ENCODE measurements at places on chromosomes 3 and 15. TPM values are rescaled to one million over a fixed set of nuclear protein-coding genes. Genes with fewer than 3 reads are reported as not detected.

- DNase-seq, result no peak
These were observed 209.0 kb downstream of the ARRDC4 start for GRCh38 chr15:98169551-98169950.

DNA sequence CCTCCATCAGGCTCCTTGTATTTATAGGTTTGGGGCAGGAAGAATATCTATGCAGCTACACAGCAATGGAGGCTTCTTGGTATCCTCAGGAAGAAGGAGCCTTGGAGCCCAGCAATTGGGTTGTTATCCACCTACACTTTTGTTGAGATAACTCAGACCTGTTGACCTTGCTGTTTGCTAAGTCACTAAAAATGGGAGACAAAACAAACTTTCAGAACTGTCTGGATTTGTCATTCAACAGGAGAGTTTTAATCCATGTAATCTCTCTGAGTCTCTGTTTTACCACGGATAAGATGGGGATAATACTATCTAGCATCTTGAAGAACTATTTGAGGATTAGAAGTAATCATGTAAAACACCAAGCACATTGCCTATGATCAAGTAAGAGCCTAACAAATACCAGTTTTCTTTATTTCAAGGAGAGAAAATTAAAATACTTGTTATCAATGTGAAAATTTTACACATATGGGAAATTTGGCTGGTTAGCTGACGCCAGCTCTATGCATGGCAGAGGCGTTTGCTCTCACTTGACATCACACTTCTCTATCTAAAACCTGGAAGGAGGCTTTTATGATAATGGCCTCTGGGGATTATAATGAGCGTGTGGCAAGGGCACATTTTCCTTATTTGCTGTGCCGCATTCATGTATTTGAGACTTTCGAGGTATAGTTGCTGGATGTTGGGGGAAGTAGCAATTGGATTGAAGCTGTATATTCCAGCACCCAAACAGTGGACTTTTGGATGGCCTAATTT is 215.6 kb downstream of the PDCD6IP start:
- DNase-seq, result no peak

DNA sequence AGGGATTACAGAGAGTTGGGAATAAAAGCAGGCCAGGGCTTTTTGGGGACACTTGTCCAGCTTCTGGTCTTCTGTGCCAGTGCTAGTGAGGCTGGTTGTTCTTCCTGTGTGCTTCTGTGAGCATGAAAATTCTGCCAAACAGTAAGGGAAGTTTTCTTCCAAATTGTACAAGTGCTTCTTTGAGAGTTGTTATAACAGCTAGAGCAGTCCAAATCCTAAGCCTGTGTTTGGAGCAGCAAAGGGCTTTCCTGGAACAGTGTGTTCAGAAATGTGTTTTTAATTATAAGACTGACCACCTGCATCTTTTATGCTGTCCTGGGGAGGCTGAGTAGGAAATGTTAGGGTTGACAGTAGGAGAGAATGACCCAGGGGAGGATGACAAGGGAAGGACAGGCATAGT is 223.0 kb upstream of the P2RY1 start:
- no peak for DNase-seq

- DNase-seq, result no peak
These were observed 911 bp downstream of the CCRL2 start for GRCh38 chr3:46407970-46408369.

- DNase-seq, result no peak
These were observed 106.5 kb upstream of the SATB1 start for GRCh38 chr3:18531662-18532061.

GRCh38 chr3:158093526-158093925 is 12.7 kb downstream of the SHOX2 start:
- no peak for DNase-seq

The PLSCR2 gene
- not detected for total RNA-seq

The GPR15 gene
- total RNA-seq, result not detected

All from MCF 10A (cell line).